T-helper 17 cell (primary cell): ENCODE measurements at places on chromosomes 7 and 10.
A peak's percentile ranks its signal among the peaks of the same experiment; 100 is the strongest.

DNA sequence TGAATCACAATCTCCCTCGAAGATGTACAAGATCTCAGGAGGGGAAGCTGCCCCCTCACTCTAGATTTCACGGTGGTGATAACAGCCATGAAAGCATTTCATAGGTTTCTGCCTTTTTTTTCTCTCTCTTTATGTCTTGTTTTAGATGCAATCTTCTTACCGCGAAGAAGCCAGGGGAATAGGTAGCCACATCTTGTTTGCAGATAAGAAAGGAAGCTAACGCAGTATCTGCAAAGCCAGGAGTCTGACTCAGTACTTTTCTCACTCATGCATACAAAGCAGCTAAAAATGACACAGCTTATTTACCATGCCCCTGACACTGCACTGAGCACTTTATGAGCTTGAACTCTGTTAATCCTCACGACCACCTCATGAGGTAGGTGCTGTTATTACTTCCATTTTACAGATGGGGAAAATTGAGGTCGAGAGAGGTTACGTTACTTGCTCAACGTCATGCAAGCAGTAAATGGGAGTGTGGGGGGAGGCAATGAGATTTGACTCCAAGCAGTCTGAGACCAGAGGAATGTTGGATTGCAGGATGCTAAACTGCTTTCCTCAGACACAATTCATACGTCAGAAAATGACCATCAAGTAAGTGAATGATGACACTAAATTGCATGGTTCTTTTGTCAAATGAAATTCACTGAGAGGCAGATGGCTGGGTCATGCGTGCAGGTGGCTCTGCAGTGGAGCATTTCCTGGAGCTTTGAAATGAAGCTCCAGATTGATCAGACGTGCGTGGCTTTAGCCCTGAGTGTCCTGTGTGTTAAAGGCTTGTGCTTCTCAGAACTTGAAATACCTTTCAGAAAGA is 3.3 kb downstream of the MAP3K8 start:
- DNase-seq: no peak

GRCh38 chr7:55366461-55367070 is 1.4 kb downstream of the LANCL2 start:
- DNase-seq: no peak

DNA sequence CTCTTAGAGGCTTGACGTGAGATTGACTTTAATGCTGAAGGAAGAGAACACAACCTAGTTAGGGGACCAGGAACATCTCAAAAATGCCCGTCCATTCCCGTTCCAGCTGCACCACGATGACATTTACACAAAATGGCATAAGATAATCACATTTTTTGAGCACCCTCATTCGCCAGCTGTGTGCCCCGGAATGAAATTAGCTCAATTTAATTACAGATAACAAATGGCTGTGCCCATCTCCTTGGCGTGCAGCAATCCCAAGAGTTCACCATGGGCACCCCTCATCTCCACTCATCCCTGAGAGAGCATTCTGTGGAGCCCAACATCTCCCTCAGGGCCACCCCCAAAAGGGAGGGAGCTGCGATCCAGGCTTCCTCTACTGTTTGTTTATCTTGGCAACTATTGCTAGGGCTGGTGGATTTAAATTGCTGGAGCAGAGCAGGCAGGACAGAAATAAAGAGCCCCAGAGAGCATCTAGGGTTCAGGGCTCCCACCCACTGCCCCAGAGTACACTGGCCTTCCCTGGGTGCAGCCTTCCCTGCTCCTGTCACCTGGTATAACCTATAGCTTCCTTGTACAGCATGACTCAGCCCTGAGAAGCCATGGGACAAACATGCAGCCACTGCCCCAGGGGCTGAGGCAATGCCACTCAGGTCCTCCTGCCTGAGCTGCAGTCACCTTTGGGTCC is 263.5 kb downstream of the ZEB1 start:
- no peak for DNase-seq

- peak; percentile 18 for DNase-seq
Observed at GRCh38 chr10:68348265-68348741, 15.6 kb upstream of the PBLD start.

GRCh38 chr7:94769724-94770123 is 113.8 kb upstream of the SGCE start:
- DNase-seq: no peak

GRCh38 chr10:62699148-62699547 is 105.4 kb upstream of the ADO start:
- DNase-seq: no peak

DNA sequence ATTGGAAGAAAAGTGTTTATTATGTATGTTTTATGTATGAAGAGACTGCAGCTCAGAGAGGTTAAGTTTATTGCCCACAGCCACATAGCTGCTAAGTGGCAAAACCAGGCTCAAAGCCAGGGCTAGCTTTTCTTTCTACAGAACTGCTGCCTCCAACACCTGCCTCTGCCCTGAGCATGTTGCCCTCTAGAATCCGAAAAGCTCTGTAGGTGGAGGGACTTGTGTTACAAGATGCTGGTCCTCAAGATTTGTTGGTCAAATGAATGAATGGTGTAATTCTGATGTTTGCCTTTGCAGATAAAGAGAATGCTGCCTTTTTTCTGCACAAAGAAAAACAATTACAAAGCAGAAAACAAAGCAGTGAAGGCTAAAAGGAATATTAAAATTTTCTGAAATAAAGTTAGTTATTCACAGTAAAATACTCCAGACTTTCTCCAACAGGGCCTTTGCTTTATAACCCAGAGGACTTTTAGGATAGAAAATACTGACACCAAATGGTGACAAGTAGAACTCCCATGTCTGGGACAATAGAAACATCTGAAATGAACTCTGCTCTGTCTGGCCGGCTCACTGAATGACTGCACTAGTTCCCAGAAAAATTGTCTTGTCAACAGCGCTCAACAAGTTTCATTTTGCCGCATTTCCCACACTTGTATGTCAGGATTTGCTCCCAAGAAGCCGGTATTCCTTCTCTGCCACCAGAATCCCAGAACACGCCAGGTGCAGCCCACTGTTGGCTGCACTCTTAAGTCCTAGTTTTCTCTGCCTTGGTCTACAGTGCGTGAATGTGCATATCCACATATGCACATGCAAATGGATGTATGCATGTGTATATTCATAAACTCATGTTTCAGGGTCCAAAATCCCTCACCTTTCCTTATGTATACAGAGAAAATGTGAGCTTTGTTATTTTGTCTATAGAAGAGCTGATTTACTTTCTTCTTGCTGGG is 11.0 kb upstream of the DNTT start:
- no peak for DNase-seq

DNA sequence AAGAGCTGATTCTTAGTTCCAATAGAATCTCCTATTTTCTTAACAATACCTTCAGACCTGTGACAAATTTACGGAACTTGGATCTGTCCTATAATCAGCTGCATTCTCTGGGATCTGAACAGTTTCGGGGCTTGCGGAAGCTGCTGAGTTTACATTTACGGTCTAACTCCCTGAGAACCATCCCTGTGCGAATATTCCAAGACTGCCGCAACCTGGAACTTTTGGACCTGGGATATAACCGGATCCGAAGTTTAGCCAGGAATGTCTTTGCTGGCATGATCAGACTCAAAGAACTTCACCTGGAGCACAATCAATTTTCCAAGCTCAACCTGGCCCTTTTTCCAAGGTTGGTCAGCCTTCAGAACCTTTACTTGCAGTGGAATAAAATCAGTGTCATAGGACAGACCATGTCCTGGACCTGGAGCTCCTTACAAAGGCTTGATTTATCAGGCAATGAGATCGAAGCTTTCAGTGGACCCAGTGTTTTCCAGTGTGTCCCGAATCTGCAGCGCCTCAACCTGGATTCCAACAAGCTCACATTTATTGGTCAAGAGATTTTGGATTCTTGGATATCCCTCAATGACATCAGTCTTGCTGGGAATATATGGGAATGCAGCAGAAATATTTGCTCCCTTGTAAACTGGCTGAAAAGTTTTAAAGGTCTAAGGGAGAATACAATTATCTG is 1.6 kb downstream of the LRRTM3 start:
- no peak for DNase-seq

DNA sequence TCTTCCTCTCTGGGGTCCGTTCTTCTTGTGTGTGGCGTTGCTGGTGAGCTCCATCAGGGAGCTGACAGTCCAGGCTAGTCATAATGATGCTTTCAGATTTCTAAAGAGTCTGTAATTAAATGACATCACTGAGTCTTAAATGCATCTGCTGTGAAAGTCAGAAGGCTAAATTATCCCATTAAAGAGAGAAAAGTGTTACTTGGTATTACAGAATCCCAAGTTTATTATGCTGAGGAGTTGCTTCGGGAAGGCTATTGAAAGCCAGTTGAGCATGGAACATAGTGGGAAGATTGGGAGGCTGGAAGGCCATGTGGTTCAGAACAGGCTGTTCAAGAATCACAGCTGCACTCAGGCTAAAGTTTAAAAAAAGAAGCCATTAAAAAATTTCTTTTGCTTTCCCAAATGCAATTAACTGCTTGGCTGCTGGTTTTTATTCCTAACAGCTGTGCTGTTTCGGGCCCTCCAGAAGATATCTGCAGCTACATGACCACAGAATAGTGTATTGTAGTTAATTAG is 342.6 kb upstream of the LRGUK start:
- DNase-seq: no peak

GRCh38 chr7:41918597-41918996 is 215.7 kb upstream of the INHBA start:
- no peak for DNase-seq

DNA sequence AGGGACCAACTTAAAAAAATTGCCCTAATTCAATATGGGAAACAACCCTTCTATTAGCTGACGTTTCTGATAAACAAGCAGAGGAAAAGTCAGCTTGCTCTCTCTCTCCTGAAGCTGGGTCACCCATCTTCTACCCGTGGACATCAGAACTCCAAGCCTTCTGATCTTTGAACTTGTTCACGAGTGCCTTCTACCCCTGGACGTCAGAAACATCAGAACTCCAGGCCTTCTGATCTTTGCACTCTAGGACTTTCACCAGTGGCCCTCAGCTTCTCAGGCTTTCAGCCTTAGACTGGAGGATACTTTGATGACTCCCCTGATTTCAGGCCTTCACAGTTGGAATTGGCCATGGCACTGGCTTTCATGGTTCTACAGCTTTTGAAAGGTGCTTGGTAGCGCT is 41.8 kb downstream of the AKR1C8 start:
- no peak for DNase-seq

DNA sequence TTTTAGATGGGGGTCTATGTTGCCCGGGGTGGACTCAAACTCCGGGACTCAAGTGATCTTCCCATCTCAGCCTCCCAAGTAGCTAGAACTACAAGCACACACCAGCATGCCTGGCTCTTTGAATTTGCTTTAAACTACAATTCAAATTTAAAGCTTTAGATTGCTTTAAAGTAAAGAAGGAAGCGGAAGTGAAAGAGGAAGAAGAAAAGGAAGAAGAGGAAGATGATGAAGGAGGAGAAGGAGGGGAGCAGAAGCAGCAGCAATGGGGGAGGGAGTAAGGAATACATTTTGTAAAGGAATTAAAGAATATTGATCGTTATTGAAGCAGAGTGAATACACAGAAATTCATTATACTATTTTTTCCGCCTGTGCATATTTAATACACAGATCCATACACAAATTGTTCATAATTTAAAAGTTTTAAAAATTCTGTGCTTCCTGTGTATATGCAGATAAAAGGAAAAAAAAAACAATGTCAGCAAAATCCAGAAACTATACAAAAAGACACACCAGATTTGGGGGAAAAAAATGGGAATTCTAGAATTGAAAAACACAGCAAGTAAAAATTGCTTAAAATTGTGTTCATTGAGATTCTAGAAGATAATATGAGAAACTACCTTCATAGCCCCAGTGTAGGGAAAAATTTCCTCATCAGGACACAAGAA is 60.8 kb upstream of the KCNMA1 start:
- DNase-seq: no peak

DNA sequence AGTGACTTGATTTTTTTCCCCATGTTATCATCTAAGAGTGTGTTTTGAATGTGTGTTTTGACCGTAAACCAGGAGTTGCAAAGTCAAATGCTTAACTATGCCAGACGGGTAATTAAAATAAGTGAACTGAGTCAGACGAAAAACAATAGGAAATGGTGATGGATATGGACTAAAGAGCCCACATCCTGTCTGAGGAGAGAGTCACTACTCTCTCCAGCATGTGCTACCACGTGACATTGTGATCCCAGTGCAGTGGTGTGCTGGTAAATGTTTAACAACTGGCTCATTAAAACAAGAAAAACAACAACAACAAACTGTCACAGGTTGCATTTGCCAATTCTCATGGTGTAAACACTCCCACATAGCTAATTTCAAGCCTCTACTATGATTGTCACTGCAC is 164.3 kb downstream of the SUGCT start:
- no peak for DNase-seq

- DNase-seq: no peak
Observed at GRCh38 chr10:44004913-44005787, 356.5 kb upstream of the ZNF32 start.

GRCh38 chr10:75294518-75294865 is 58.7 kb upstream of the COMTD1 start:
- DNase-seq: no peak

DNA sequence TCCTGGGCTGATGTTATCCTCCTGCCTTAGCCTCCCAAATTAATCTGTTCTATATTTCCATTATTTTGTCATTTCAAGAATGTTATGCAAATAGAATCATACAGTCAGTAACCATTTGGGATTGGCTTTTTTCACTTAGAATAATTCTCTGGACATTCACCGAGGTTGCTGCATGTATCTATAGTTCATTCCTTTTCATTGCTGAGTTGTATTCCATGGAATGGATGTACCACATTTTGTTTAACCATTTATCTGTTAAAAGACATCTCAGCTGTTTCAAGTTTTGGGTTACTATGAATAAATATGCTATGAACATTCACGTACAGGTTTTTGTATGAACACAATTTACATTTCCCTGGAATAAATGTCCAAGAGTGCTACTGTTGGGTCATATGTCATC is 44.9 kb downstream of the ARHGAP21 start:
- DNase-seq: no peak

DNA sequence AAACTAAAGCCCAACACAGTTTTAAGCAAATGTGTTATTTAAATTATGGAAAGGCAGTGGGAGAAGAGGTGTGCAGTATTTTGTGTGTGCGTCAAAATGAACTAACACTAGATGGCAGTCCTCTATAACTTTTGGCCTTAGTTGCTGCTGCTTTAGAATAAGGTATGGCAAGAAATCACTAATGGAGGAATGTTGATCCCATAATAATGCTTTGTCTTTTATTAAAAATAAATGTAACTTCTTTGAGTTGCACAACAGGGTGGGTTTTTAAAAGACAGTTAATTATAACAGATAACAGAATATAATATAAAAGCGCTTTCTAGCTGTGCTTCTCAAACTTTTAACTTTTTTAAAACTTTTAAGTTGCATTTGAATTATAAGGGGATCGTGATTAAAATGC is 56.4 kb downstream of the BBS9 start:
- DNase-seq: no peak

DNA sequence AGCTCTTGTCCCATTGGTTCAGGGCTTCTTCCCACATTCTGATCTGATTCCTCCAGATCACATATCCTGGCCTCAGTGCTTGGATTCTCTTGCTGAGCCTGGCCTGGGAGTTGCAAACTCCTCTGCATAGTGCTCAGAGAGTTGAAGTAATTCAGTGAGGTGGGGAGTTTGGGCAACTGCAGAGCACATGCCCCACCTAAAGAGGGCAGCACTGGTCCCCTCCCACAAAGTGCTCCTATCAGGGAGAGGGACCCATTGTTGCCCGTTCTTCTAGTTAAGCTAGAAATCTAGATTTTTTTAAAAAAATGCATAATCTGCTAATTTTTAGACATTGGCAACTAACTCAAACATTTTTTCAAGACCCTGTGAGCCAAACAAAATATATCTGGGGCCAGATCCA is 45.1 kb downstream of the CHN2 start:
- no peak for DNase-seq

- DNase-seq: no peak
Observed at GRCh38 chr7:132869166-132869861, 212.6 kb downstream of the CHCHD3 start.
